ENCODE measurements at places on chromosomes 13 and 19. TPM values are rescaled to one million over a fixed set of nuclear protein-coding genes. Genes with fewer than 3 reads are reported as not detected.

- DNase-seq = no peak
- peaks cover 17% of the 10 kb centered on the region for H3K36me3 ChIP-seq
- no peak overlapping the region for H3K4me3 ChIP-seq
- H3K4me1 ChIP-seq = peaks cover 21% of the 10 kb centered on the region
These were observed 395.6 kb downstream of the KLF12 start for GRCh38 chr13:73738626-73739025.

- H3K36me3 ChIP-seq = no peaks in the 10 kb centered on the region
- DNase-seq = no peak
- H3K27ac ChIP-seq = no peak overlapping the region
- H3K27me3 ChIP-seq = peaks cover 60% of the 10 kb centered on the region
These were observed 596 bp upstream of the GJB2 start for GRCh38 chr13:20193162-20193906.

- peak overlapping the region; percentile 100 for H3K4me3 ChIP-seq
- peak; percentile 68 for DNase-seq
- peak overlapping the region; percentile 100 for H3K27ac ChIP-seq
- H3K36me3 ChIP-seq = peaks cover 37% of the 10 kb centered on the region
These were observed 1.0 kb downstream of the ZNF253 start for GRCh38 chr19:19866611-19867248.

GRCh38 chr19:54172471-54173358 is at the start of gene TMC4:
TSS of gene TMC4 (minus strand) at chr19:54173160. CDS start at chr19:54173117, 43 bp downstream.
- H3K4me1 ChIP-seq = peaks cover 8% of the 10 kb centered on the region
- no peaks in the 10 kb centered on the region for H3K27me3 ChIP-seq
- no peak within 1 kb of the TSS for H3K4me3 ChIP-seq
- DNase-seq = no peak
- H3K36me3 ChIP-seq = no peaks in the 10 kb centered on the region

DNA sequence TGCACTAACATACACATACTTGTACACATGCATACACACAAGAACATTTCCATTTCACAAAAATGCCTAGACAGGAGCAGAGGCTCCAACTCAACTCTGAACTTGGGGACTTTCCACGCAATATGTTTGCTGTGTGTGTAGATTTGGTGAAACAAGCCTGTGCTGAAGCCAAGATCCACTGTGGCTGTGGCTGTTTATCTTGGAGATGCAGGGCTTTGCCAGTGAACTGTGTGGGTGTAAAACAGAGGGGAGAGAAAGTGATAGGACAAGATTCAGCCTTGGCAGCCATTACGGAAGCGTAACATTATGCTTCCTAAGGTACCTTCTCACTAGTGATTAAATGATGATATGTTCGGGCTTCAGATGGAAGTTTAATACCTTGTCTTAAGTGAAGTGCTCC is 73.2 kb upstream of the MBNL2 start:
- H3K27ac ChIP-seq = no peak overlapping the region
- no peak for DNase-seq
- H3K4me1 ChIP-seq = no peaks in the 10 kb centered on the region
- peaks cover 23% of the 10 kb centered on the region for H3K27me3 ChIP-seq
- H3K4me3 ChIP-seq = no peak overlapping the region

DNA sequence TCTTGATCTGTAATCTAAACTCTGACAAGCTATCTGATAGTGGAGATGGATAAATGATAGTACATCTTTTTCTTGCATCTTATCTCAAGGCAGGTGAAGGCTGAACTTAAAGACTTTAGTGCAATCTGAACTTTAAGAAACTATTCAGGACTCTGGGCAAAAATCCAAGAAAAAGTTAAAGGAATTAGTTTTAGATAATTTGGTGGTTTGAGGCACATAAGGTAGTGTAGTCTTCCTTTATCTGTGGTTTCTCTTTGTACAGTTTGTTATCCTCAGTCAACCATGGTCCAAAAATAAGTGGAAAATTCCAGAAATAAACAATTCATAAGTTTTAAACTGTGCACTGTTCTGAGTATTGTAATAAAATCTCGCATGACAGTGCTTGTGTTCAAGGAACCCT is 172.9 kb downstream of the UGGT2 start:
- H3K4me3 ChIP-seq = no peak overlapping the region
- DNase-seq = no peak
- H3K27me3 ChIP-seq = peaks cover 4% of the 10 kb centered on the region
- H3K4me1 ChIP-seq = no peaks in the 10 kb centered on the region

- no peaks in the 10 kb centered on the region for H3K4me1 ChIP-seq
- H3K27ac ChIP-seq = no peak overlapping the region
- peaks cover 53% of the 10 kb centered on the region for H3K27me3 ChIP-seq
These were observed 9.9 kb downstream of the IGFL1 start for GRCh38 chr19:46239193-46240024.

GRCh38 chr19:13729859-13730258 is 34.5 kb upstream of the MRI1 start:
- no peak for DNase-seq
- H3K36me3 ChIP-seq = no peaks in the 10 kb centered on the region
- H3K27me3 ChIP-seq = no peaks in the 10 kb centered on the region
- peaks cover 18% of the 10 kb centered on the region for H3K4me1 ChIP-seq

GRCh38 chr19:18429717-18430416 is 8.1 kb downstream of the ISYNA1 start:
- H3K27me3 ChIP-seq = no peaks in the 10 kb centered on the region
- peaks cover 40% of the 10 kb centered on the region for H3K4me1 ChIP-seq
- H3K4me3 ChIP-seq = peak overlapping the region; percentile 70
- peaks cover 14% of the 10 kb centered on the region for H3K36me3 ChIP-seq

- H3K36me3 ChIP-seq = peaks cover 10% of the 10 kb centered on the region
- peaks cover 78% of the 10 kb centered on the region for H3K4me1 ChIP-seq
- DNase-seq = no peak
- no peak overlapping the region for H3K4me3 ChIP-seq
- H3K27me3 ChIP-seq = no peaks in the 10 kb centered on the region
These were observed 47.7 kb downstream of the STK24 start for GRCh38 chr13:98529171-98529570.

Gene TMIGD2
- 45.4 TPM for total RNA-seq

Gene ZNF583
- total RNA-seq = 5.8 TPM
